ENCODE measurements at places on chromosomes 5 and 9. TPM values are rescaled to one million over a fixed set of nuclear protein-coding genes. Genes with fewer than 3 reads are reported as not detected.

Gene PTGES
- total RNA-seq: 10.8 TPM

Gene ZNF189
- total RNA-seq: 17.7 TPM

Gene FAT2
- not detected for total RNA-seq

Gene FABP6
- total RNA-seq: not detected
